ENCODE measurements at places on chromosomes 4 and X.

DNA sequence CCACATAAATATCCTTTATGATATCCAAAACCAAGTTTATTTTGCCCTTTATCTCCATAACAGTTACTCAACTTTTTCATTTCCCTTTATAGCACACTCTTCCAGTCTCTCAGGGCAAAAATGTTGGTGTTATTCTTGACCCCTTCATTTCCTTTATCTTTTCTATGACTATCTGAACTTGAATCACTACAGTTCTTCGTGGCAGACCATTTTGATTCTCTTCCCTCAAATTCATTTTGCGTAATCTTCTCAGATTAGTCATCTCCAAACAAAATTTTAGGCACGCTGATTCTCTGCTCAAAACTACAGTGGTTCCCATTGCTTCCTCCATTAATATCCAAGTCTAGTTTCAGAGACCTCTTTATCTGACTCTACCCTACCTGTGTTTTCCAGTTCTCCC lies 26.1 kb downstream of the RUFY3 start:
- no peak for DNase-seq

DNA sequence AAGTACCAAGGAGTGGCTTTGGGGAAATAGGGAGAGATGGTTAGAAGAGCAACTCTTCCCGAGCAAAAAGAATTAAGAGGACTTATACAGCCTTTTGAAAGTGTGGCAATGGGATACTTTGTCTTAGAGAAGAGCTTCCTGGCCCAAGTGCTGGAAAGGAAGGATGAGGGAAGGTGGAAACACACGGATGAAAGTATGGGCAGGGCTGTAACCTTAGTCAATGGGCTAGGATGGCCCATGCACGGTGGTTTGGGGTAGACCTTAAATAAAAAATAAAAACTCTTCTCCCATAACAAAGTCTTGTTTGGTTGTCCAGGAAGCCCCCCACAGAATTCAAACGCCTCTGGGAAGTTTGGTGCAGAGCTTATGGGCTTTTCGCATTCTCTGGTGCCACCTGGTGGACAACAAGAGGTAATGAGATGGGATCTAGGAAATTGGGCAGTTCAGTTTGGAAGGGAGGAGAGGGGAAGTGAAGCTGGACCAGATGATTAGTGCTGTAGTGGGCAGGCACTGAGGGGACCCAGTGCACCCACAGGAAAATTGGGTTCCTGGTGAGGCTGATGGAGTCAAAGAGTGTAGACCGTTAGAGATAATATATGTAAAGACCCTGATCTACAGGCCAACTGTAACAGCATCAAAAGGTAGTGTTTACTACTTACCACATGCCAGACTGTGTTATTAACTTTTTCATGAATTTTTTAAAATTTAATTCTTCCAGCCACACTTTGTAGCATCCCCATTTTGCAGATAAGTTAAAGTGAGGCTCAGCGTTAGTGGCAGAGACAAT lies 13.8 kb upstream of the ENOX2 start:
- DNase-seq, result no peak

DNA sequence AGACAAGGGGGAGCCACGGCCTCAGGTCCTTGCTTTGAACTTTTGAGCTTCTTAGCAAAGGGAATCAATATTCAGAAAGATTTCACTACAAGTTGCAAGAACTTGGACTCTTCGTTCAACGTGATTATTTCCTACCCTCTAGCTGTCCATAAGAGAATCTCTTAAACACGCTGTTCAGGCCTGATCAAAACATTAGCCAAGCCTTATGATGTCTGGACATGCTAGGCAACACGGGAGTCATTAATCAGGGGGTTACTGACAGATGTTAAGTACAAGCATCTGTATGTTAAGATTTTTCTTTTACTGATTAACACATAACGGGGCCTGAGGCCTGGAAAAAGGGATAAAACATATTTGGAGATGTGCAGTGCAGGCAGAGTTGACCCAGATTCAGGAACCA lies 138.9 kb upstream of the IL1RAPL2 start:
- no peak for DNase-seq

DNA sequence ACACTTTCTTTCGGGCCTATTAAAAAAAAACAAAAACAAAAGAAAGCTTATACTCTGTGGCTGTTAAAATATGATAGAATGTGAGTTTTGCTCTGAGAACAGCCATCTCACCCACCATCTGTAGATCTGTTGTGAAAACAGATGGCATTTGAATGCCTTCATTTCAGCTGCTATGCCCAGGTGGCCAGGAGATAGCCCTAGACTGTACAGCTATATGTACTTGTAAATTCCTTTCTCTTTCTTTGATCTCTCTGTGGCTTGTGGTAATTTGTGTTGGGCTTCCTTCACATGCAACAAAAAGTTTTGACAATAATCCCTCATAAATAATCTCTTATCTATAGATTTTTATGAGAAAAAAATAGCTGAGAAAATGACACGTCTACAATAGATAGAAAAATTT lies 38.1 kb downstream of the PNPLA4 start:
- DNase-seq, result no peak

DNA sequence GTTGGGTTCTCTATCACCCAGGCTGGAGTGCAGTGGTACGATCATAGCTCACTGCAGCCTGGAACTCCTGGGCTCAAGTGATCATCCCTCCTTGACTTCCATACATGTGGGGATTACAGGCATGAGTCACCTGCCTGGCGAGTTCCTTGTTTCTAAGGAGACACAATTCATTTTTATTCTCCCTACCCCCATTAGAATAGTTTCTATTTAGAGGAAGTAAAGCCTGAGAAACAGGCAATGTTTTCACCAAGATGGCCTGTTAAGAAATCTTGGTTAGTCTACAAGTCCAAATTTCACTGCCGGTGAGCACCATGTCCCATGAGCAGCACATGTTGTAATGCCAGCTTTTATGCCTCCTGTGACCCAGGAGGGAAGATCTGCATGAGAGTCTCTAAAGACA lies 5.7 kb downstream of the CYBB start:
- no peak for DNase-seq

GRCh38 chr4:79563219-79563618 lies 155.2 kb upstream of the GK2 start:
- DNase-seq, result no peak

DNA sequence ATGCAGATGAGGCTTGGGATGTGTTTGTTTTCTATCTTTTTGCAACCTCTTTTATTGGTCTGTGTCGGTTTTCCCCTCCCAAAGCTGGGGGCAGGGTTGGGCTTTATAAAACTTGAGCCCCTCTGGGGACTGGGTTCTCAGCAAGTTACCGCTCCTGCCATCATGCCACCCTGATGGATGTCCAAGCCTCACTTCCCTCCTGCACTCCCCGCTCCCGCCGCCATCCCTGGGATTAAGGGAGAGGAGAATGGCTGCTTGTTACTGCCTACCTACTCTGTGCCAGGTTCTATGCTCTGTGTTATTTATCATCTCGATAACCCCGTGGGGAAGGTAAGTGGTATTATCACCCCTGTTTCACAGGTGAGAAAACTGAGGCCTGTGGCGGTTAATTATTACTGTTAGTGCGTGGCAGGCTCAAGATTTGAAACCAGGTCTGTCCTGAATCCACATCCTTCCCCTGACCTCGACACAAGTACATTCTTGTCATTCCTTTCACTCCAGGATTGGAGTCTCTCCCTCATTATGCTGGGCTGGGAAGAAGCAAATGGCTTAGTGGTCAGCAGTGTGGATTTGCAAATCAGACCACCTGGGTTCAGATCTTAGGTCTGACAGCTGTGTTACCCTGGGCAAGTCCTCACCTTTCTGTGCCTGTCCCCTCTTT lies 4.5 kb downstream of the UBA1 start:
- no peak for DNase-seq

- no peak for DNase-seq
Measured at GRCh38 chr4:21752616-21753015, 196.0 kb downstream of the KCNIP4 start.

DNA sequence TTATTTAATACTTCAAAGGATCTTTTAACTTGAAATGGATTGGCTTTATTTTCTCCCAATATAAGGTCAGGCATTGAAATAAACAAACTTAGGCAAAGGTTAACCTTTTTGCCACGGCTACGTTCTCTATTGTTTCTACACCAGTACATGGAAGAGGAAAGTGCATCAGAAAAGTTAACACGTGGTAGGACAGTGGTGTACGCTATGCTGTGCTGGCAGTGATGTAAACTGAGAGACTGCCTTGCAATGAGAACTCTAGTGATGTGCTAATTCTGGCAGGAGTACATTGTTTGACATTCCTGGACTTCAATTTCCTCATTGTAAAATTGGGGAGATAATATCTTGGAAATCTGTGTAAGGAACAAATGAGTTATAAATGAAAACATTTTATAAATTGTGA lies 208.2 kb downstream of the TMA16 start:
- DNase-seq, result no peak

DNA sequence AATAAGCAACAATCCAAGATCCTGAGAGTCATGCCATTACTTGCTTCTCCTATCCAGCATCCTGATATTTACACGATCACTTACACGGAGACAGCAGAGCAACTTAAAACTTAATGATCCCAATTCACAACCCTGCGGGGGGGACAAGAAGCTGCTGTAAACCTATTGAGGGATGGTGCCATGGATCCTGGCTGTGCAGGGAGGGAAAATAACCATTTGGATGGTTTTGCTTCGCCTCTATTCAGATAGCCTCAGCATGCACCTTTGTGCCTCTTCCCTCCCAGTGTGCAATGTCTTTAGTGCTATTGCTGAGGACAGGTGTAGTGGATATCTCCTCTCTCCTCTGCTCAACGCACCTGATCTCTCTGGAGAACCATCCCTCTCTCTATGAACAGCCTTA lies 89.7 kb upstream of the PPARGC1A start:
- no peak for DNase-seq

DNA sequence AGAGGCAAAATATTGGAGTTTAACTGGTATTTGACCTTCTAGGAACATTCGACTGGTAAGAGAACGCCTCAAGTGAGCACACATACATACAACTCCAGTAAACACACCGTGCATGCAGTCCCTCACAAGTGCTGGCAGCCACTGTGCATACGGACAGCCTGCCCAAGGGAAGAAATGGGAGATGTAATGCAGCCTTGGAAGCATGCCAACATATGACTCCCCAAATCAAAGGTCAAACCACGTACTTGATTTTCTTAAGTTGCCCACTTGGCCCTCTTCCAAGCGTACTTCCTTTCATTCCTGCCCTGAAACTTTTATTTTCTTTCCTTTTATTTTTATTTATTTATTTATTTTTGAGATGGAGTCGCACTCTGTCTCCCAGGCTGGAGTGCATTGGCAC lies 206.6 kb downstream of the SPRY1 start:
- DNase-seq, result no peak

- DNase-seq, result no peak
Measured at GRCh38 chr4:55004831-55005230, 120.6 kb downstream of the KDR start.

GRCh38 chrX:134247492-134247891 lies 10.5 kb downstream of the CCDC160 start:
- DNase-seq, result no peak

- no peak for DNase-seq
Measured at GRCh38 chr4:141254326-141254725, 33.6 kb downstream of the ZNF330 start.

DNA sequence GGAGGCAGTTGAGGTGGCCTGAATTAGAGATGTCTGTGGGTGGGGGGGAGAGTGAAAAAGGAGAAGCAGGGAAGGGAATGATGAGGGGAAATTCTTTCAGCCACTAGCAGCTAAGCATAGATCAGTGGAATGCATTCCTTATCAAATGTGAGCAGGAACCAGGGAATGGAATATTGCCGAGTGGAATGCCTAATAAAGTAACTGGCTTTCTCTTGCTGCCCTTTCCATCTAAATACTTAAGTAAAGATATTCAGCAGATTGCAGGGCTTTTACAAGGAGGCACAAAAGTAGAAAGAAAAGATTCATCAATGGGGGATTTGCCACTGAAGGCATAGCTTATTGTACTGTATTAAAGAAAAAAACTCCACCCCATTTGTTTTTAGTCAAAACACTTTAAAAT lies 263.0 kb upstream of the RPS6KA3 start:
- DNase-seq, result no peak

DNA sequence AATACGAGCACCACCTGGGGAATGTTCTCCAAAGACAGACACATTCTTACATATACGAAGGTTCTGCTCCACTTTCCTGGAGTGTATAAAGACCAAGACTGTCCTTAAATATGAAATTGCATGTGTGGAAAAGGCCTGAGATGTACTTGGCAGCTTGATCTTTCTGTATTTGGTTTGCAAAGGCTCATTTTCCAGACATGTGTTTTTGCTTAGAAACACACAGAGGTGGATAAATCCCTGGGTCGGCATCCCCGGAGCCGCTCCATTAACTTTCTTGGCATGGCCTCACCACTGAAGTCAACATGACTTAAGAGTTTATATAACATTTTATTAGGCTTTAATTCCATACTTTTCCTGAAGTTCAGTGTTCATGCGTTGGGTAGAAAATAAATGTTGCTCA lies 239.4 kb downstream of the LDB2 start:
- DNase-seq, result no peak

GRCh38 chr4:10734697-10735096 lies 50.1 kb upstream of the CLNK start:
- no peak for DNase-seq

DNA sequence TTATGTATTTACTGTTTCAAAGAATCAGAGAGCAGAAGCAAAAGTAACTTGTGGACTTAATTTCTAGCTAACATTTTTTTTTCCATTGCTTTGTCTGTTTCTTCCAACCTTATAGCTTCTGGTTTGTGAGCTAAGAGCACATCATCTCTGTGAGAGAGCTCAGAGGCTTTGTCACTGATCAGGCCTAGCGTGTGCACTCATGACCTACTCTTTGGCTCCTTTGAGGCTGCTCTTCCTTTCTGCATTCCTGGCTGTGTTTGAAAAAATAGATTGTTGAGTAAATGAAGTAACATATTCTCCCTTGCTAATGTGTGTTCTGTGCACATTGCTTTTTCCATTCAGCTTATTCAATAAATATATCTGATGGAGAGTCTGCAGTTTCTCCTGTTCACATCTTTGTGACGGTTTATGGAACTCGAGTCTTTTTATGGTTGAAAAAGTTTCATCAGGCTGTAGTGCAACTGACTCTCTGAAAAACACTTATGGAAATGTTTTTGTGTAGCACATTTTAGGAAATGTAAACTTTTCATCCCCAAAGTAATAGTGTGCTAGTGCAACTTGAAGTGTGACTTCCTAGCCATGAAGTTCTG lies 133.0 kb downstream of the RAPGEF2 start:
- no peak for DNase-seq

- DNase-seq, result no peak
Measured at GRCh38 chrX:138690591-138690990, 20.9 kb downstream of the FGF13 start.

- no peak for DNase-seq
Measured at GRCh38 chrX:71949363-71949762, 38.7 kb downstream of the NHSL2 start.

- DNase-seq, result no peak
Measured at GRCh38 chrX:119638725-119639471, 32.7 kb upstream of the NKRF start.

DNA sequence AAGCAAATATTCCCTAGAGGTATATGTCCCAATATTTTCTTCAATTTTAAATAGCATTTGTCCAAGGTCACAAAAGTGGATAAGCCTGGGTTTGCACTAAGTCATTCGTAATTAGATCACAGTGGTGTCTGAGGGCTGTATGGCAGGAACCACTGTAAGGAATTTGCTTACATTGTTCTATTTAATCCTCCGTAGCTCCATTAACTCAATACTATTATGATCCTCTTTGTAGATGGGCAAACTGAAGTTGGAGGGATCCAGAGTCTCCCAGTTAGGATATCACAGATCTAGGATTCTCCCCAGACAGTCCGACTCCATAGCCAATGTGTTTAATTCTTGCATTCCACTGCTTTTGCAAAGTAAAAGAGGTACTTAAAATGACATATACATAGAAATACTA lies 242.7 kb upstream of the DCAF8L1 start:
- DNase-seq, result no peak
